ENCODE measurements at places on chromosomes 7 and 10.

- no peaks in the 10 kb centered on the region for H3K4me1 ChIP-seq
- peak; percentile 68 for DNase-seq
- H3K4me3 ChIP-seq, result no peak overlapping the region
- H3K27ac ChIP-seq, result no peak overlapping the region
These were observed 52.5 kb downstream of the PRF1 start for GRCh38 chr10:70549962-70550458.

GRCh38 chr7:34296663-34297062 is 361.4 kb upstream of the NPSR1 start:
- DNase-seq, result no peak
- no peaks in the 10 kb centered on the region for H3K27me3 ChIP-seq
- H3K4me1 ChIP-seq, result no peaks in the 10 kb centered on the region

DNA sequence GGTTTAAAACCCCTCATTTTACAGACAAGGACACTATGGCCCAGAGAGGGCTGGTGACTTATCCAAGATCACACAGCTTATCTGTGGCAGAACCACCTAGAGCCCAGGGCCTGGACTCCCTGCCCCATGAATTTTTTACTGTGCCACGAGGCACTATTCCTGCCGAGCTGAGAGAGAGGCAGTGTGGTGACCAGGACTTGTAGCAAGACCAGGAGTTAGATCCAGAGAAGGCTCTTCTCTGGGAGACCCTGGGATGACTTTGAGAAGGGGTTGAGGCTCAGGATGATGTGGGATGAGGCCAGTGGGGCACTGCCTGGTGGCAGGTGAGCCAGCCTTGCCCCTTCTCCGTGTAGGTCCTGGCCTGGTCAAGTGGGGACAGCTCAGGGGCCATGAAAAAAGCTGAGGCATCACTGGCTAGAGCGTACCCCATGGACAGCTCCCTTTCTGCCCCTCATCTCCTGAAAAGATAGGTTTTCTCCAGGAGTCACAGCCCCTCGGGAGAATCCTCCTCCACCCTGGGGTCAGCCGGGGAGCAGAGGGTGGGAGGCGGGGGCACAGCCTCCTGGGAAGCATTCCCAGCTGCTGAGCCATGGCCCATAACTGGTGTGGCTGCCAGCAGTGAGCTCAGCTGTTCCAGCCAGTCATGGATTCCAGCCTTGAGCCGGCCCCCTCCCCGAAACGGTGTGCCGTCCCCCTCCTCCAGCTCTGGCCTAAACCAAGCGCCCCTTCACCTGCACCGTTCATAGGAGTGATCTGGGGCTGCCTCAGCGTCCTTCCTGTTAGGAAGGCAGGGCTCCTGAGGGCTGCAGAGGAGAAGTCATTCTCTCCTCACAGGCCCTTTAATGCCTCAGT is 5.8 kb downstream of the FLNC start:
- H3K4me3 ChIP-seq, result no peak overlapping the region
- H3K36me3 ChIP-seq, result no peaks in the 10 kb centered on the region
- H3K27ac ChIP-seq, result no peak overlapping the region
- H3K27me3 ChIP-seq, result peaks cover 15% of the 10 kb centered on the region
- peaks cover 9% of the 10 kb centered on the region for H3K4me1 ChIP-seq
- DNase-seq, result no peak

GRCh38 chr10:114605155-114605797 is 52.8 kb downstream of the ABLIM1 start:
- H3K27me3 ChIP-seq, result no peaks in the 10 kb centered on the region
- H3K4me1 ChIP-seq, result peaks cover 4% of the 10 kb centered on the region
- no peak for DNase-seq
- H3K4me3 ChIP-seq, result no peak overlapping the region

DNA sequence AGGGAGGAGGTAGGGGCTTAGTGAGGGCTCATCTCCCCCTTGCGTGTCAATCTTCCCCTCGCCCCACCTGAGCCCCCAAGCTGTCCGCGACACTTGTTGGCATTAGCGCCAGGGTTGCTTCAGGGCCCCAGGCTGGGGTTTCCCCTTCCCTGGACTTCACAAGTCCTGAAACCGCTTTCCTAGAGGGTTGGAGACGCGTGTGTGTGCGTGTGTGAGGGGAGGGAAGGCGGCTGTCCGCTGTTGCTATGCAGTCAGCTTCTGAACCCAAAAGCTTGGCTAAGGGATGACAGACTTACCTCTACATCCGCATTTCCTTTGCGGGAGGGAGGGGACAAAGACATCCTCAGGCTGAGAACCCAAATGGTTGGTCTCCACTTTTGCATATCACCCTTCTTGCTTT is 803 bp downstream of the GOLGA7B start:
- H3K27me3 ChIP-seq, result no peaks in the 10 kb centered on the region
- no peaks in the 10 kb centered on the region for H3K36me3 ChIP-seq
- peak overlapping the region; percentile 74 for H3K4me3 ChIP-seq
- H3K4me1 ChIP-seq, result peaks cover 46% of the 10 kb centered on the region
- DNase-seq, result no peak

DNA sequence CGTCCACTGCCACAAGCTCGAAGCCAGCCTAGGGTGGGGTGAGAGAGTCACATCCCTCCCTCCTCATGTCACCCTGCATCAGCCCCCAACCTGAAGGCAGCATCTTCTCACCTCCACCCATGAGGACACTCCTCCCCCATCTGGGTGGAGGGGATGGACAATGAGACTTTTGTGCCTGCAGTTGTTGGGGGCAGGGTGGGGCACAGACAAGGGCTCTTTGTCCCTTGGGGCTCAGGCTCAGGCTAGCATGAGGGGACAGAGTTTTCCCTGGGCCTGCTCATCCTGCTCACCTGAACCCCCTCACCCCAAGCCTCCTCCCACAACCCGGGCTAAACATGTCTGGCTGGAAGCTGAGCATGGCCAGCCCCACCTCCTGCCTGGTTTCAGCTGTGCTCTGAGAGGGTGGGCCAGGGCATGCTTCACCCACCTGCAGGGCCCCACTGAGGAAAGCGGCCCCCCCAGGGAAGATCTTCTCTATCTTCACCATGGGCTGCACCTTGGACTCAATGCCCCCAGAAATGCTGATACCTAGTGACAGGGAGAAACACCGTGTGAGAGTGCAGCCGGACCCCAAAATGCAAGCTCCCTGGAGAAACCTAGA is 9.3 kb downstream of the LZTS2 start:
- H3K4me1 ChIP-seq, result peaks cover 13% of the 10 kb centered on the region
- no peak overlapping the region for H3K27ac ChIP-seq
- peaks cover 2% of the 10 kb centered on the region for H3K36me3 ChIP-seq

- no peaks in the 10 kb centered on the region for H3K36me3 ChIP-seq
- DNase-seq, result peak; percentile 63
- H3K4me3 ChIP-seq, result peak overlapping the region; percentile 5
- peaks cover 9% of the 10 kb centered on the region for H3K4me1 ChIP-seq
- no peak overlapping the region for H3K27ac ChIP-seq
- H3K27me3 ChIP-seq, result no peaks in the 10 kb centered on the region
These were observed 32.7 kb upstream of the NPVF start for GRCh38 chr7:25260862-25261494.

DNA sequence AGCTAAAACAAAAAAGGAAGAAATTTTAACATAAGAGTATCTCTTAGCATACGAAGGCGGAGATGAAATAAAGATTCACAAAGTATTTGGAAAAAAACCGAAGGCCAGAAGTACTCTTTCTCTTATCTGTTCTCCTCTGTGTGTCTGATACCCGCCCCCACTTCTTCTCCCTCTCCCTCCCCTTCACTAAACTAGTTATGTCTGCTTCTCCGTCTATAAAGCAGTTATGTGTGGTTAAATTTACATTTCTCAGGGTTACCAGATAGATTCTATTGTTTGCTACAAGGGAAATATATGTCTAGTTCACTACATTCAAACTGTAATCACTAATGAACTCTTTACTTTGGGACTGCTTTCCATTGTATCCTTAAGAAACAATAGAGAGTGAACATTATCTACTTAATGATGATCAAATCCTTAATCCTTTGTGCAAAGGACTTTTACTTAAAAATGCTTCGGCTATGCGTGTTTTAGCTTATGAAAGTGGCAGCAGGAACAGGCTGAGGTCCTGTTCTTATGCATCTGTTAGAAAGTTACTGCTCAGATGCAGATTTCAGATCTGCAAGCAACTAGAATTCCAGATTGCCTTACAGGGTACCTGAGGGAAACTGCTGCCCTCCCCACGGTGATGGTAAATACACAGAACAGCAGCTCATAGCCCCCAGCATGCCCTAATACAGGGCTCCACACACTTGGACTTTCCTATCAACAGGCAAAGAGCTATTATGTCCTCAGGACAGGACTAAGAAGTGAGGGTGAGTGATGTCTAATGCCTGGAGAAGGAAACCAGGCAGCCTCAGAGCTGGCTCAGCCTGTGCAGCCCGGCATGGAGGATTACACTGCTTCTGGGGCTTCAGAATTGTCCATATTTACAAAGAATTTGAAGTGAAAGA is 273.3 kb downstream of the FZD1 start:
- H3K4me3 ChIP-seq, result no peak overlapping the region
- no peaks in the 10 kb centered on the region for H3K27me3 ChIP-seq
- no peak for DNase-seq
- no peak overlapping the region for H3K27ac ChIP-seq

DNA sequence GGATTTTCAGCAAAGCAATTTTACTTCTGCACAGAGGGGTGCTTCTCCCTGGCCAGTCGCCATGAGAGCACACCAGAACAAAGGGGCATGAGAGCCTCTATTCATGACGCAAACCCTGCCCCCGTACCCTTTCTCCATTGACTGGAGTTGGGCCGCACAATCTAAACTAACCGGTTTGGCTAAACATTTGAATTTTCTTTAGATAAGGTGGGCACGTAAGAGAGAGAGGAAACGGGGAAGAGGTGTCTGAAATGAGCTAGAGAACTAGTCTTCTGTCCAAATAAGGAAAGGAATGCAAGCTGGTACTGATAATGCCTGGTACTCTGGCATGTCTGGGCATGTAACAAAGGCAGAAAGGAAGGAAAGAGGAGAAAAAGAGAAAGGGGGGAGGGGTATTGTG is 13.2 kb upstream of the SCIN start:
- no peaks in the 10 kb centered on the region for H3K27me3 ChIP-seq
- no peaks in the 10 kb centered on the region for H3K36me3 ChIP-seq
- no peak for DNase-seq
- no peak overlapping the region for H3K4me3 ChIP-seq
- no peaks in the 10 kb centered on the region for H3K4me1 ChIP-seq
- no peak overlapping the region for H3K27ac ChIP-seq

Measured in CD4-positive, alpha-beta T cell (primary cell).